ENCODE measurements at places on chromosomes 12 and 14. TPM values are rescaled to one million over a fixed set of nuclear protein-coding genes. Genes with fewer than 3 reads are reported as not detected.

DNA sequence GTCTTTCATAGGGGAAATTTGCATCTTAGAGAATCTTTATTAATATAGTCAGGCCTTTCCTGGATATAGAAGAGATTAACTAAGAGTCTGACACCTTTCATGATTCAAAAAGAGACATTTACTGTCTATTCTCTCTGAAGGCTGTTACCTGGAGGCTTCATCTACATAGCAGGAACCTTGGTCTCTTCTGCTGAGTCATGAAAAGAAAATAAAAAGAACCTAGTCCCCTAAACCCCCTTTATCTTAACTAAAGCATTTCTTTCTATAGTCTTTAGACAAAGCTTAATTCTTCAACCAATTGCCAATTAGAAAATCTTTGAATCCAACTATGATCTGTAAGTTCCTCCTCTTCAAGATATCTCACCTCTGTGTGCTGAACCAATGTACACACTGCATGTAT, 33.1 kb downstream of the RPS29 start:
- DNase-seq: no peak

DNA sequence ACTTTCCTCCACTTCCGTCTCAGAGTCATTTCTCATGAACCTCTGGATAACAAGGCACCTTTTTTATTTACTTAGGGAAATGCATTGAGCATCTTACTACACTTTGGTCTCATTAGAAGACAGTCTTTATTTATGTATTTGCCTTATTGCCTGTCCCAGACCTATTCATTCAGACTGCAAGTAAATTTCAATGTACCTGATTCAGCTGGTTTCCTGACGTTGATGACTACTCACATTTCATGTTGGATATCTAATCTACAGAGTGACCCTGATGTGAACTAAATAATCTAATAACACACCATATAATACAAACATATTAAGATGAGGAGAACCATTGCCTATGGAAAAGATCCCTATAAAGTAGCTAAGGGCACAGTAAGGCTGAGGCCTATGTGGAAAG, 267.7 kb downstream of the SLC6A15 start:
- no peak for DNase-seq

- DNase-seq: peak; percentile 84
These were observed 26.9 kb downstream of the DDX47 start for GRCh38 chr12:12839873-12840579.

GRCh38 chr14:42469637-42470426, 863.2 kb downstream of the LRFN5 start:
- no peak for DNase-seq

DNA sequence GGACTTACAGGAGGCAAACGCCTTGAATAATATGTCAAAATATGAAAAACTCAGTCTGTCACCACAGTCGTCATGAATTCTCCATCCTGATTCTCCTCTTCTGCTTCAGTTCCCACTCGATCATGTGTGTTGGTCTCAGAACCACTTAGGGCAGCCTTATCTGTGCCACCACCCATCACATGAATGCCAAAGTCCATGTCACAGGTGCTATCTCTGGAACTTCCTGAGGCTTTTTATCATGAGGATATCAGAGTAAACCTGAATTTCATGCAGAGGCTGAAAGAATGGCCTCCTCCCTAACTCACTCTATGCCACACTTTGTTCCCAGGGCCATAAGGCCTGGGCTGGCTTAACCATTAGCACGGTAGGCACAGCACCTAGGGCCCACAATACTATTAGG, 28.8 kb upstream of the MAP3K9 start:
- DNase-seq: no peak

NRIP2 gene
- polyA plus RNA-seq: 5.5 TPM

CDC42BPB gene
- polyA plus RNA-seq: 41.1 TPM
